ENCODE measurements at places on chromosomes 5 and 9.

GRCh38 chr9:13513716-13514444 is 234.4 kb upstream of the MPDZ start:
- no peak for DNase-seq

- no peak for DNase-seq
These were observed 92.1 kb upstream of the MAP1B start for GRCh38 chr5:72015103-72015548.

GRCh38 chr9:126722252-126722921 is 82.5 kb upstream of the ZBTB43 start:
- peak; percentile 90 for DNase-seq

DNA sequence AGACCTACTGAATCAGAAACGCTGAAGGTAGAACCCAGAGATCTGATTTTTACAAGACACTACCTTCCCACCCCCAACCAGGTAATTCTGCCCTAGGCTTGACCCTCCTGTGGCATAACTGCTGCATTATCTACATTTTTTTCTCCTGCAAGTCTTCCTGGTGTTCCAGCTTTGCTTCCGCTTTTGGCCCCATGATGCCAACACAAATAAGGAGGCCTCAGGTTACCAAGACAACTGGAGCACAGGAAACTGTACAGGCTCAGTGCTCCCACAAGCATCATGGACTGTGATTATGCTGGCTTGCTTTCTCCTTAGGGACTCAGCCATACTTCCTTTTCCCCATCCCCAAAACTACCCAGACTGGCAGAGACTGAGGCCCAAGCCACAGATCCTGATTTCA is 6.6 kb upstream of the MSMP start:
- no peak for DNase-seq

Data from CD4-positive, alpha-beta T cell treated with Interleukin-17A for 1 hour (primary cell).